SK-N-DZ (cell line): ENCODE measurements at places on chromosomes 4 and X.

GRCh38 chrX:21770631-21771321 lies 12.9 kb upstream of the SMPX start:
- no peak for DNase-seq

DNA sequence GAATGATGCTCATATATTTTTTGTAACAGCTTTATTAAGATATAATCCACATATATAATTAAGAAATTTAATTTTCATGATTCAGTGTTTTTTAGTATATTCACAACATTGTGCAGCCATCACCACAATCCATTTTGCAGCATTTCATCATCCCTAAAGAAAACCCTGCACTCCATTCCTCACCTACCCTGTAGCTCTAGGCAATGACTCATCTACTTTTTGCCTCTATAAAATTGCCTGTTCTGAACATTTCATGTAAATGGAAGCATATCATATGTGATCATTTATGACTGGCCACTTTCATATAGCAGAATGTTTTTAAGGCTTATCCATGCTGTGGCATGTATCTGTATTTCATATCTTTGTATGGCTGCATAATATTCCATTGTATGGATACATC lies 339.9 kb downstream of the MAPK10 start:
- DNase-seq: no peak

- no peak for DNase-seq
Observed at GRCh38 chrX:2960861-2961515, 31.8 kb upstream of the ARSD start.

- no peak for DNase-seq
Observed at GRCh38 chr4:83947830-83948193, 411.9 kb downstream of the GPAT3 start.

DNA sequence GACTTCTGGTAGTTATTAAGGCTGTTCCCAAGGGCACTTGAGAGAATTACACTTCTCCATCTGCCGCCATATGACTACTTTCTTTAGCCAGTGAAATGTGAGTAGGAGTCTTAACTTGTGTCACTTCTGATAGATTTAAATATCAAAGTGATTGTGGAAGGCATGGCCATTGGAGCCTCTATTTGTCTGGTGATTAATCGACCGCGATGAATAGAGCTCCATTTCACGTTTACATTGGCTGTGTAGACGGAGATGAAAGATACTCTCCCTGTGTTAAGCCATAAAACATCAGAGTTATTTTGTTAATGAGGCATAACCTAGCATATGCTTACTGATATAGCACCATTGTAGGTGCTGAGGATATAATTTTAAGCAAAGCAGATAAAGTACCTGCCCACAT lies 852.4 kb downstream of the CCSER1 start:
- no peak for DNase-seq

GRCh38 chrX:55624403-55624802 lies 1.2 kb downstream of the FOXR2 start:
- DNase-seq: no peak

GRCh38 chr4:102196221-102196620 lies 149.1 kb downstream of the SLC39A8 start:
- DNase-seq: no peak

DNA sequence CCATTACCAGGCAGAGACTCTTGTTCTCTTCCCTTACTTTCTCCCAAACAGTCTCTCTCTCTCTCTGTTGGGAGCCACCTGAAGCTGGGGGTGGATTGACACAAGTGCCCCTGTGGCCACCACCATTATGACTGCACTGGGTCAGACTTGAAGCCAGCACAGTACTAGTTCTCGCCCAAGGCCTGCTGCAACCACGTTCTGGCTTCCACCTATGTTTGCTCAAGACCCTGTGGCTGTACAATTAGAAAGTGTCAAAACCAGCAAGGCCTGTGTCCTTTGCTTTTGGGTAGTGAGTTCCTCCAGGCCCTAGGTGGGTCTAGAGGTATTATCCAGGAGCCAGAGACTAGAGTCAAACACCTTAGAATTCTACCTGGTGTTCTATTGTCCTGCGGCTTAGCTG lies 31.0 kb downstream of the MAGED2 start:
- no peak for DNase-seq

- DNase-seq: no peak
Observed at GRCh38 chr4:38136604-38137003, 176.4 kb downstream of the PTTG2 start.

DNA sequence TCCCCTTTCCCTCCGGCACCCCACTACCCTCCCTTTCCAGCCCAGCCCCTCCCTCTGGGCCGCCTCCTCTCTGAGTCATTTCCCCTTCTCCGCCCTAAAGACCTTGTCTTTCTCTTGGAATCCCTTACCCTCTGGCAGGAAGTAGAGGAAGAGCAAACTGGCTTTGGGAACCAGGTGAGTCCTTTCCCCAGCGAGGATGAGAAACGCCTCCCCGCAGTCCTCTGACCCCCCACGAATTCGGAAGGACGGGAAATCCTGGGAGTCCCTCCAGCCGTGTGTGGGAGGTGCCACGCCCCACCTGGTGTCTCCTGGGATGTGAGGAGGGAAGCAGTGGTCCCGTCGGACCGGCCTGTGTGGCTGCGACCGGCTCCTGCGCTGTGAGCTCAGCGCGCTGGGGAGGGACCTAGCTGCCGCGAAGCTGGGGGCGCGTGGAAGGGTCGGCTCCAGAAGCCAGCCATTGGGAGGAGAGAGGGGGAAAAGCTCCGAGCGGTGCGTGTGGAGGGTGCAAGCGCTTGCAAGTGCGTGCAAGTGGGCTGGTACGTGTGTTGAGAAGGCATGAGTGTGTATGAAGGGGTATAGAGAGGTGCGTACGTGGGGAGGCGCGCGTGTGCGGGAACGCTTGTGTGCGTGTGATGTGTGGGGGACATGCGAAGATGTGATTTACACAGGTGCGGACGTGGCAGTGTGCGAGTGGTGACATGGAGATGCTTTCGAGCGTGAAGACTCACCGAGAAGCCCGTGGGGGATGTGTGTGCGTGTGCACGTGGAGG lies 46.3 kb downstream of the TEX13B start:
- DNase-seq: no peak
